ENCODE measurements at places on chromosomes 4 and X.

DNA sequence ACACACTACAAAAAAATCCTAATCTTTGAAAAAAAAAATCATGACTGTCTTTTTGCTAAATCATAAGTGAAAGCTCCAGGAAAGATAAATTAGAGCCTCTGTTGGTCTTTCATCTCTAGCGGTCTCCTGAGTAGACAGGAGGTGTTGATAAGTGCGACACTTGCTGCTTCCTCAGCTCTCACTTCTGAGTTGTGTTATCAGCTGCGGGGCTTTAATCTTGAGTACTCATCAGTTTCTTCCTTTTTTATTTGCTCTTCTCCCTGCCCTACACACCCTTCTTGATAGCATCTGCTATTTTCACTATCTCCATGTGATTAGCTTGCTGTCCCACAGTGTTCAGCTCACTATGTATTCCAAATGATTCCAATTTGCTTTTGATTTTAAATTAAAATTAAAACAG, 1449.2 kb downstream of the C4orf33 start:
- no peak for DNase-seq

- DNase-seq, result no peak
These were observed at the start of gene PDE6B for GRCh38 chr4:624705-625590. Gene PDE6B (plus strand): TSS chr4:625573. CDS start chr4:625627, 54 bp downstream.

DNA sequence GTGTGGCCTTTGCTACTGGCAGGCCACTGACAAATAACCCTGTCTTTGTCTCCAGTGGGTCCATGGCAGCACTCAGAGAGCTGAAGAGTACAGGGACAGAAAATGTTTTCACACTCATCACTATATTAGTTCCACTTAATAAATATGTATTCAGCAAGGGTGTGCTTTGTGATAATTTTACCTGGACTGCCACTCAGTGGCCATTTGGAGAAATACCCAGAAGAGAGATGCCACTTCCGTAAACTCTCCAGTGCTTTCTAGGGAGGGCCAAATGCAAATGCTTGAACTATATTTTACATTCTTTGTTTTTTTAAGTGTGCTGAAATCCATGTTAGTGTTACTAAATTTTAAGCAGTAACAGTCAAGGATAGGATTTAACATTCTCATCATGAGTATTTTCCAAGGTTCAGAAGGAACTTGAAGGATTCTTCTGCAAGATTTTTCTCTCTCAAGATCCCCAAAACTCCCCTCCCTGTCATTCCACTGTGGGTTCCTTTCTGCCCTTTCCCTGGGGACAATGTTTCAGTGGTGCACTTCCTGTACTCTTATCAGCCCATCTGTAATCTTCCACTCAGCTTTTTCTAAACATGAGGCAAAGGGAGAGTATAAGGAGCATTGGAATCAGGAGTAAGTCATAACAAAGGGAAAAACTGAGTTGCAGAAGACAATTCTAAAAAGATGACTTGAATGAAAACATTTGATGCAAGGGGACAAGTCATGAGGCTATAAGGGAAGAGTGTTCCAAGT, 46.0 kb downstream of the TFDP3 start:
- no peak for DNase-seq

DNA sequence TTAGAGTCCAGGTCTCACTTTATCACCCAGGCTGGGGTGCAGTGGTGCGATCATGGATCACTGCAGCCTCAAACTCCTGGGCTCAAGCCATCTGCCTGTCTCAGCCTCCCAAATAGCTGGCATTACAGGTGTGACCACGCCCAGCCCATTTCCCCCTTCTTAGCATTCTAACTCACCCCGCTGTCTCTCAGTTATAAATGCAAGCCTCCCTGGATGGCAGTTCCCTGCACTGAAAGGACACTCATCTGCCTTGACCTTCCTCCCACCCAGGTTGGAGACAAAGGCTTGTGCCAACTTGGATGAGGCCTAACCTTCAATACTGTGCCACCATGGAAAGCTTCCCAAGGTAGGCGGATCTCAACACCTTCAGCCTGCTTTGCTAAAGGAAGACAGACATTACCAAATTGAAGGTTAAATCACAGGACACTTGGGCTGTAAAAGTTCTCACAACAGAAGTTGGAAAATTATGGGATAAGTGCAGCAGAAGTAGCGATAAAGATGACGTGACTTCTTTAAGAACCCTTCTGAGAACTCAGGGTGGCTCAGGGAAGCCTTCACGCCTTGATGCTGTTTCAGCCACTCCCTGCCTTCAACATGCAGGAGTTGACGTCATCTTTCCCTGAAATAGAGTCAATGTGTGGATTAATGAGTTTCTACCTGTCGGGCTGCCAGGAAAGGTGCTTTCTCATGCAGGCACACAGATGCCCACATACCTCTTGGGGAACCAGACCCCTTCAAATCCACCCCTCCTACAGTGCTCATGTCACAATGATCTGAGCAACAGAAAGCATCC, 10.6 kb upstream of the GPM6B start:
- no peak for DNase-seq

- DNase-seq, result no peak
These were observed 10.8 kb downstream of the CA5B start for GRCh38 chrX:15748841-15749240.

DNA sequence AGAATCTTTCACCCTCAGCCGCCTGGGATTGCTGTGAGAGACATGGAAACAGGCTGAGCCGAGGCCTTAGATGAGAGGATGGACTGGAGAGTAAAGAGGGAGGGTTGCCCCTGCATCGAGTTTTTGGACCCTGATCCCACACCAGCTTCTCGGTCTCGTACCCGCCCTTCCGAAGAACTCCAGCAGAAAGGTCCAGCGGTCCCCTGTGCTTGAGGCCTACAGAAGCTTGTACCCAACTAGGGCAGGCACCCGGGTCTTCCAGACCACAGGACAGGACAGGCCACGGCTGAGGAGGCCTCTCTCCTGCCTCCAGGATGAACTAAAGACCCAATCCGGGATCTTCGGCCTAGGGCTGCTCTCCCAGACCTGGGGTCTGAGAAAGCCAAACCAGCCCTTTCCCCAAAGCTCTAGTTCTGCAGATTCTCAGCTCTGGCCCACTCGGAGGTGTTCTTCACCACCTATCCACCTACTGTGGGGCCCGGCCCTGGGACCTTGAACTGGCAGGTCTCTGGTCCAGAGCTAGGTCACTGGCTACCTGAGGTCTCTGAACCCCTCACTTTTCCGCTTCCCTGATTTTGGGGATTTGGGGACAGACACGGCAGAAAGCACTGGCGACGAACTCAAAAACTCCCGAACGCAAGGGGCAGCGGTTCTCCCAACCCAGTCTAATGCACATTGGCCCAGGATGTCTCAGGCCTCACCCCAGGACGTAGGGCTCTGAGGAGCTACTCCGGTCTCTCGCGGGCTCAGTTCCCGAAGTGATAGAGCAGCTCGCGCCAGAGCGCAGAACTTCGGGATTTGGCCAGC, 1.1 kb downstream of the NKX3-2 start:
- peak; percentile 14 for DNase-seq
